Stimulated activated CD8-positive, alpha-beta memory T cell treated with anti-CD3 and anti-CD28 coated beads, Interleukin-15, amount 100 ng/mL, for 4 hours (primary cell): ENCODE measurements at places on chromosomes 1 and 21.

DNA sequence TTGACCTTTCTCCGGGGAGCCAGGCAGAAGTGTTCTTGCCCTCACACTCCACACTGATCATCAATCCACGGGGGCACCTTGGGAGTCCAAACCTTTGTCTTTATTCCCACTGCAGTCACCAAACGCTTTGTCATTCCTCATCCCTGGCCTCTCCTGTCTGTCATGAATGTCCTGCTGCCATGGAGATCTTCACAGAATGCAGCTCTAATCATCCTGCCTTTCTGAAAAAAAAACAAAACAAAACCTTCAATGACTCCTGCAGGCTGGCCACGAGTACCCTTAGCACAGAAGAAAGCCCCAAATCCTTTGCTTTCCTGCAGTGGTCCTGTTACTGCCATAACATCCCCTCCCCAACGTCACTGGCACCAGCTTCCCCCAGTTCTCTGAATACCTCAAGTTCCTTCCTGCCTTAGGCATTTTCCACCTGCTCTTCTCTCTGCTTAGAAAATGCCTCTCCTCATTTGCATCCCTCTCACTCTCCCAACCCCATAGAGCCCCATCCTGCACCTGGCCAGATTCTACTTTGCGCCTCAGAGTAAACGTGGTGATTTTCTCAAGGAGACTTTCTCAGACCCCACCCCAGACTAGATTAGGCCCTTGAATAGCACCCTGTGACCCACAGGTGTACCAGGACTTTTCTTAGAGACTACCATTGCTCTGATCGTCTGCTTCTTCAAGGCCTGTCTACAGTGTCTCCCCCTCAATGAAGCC, 131.2 kb downstream of the AK5 start:
- DNase-seq = no peak

DNA sequence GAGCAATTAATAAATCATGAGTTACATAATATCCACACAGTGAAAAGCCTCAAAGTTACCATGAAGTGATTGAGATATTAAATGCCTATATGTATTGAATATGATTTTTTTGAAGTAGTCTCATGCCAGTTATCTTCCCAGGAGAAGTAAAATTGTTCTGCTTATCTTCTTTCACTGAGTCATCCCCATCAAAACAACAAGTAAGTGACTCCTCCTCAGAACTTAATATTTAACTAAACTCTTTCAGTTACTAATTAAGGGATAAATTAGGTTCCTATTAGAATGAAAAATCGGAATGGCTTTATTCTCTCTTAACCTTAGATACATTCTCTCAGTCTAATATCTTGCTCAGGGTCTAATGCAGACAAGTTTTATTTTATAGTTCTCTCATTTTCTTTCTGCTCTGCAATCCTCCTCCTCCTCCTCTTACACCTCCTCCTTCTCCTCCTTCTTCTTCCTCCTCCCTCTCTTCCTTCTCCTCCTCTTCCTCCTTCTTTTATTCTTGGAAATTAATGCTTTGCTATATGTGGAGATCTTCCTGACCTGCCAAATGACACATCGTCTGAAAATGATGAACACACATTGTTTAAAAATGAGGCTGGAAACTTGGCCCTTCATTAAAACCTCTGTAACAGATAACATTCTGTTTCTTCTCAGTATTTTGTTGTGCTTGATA, 110.9 kb downstream of the RUNX1 start:
- no peak for DNase-seq

DNA sequence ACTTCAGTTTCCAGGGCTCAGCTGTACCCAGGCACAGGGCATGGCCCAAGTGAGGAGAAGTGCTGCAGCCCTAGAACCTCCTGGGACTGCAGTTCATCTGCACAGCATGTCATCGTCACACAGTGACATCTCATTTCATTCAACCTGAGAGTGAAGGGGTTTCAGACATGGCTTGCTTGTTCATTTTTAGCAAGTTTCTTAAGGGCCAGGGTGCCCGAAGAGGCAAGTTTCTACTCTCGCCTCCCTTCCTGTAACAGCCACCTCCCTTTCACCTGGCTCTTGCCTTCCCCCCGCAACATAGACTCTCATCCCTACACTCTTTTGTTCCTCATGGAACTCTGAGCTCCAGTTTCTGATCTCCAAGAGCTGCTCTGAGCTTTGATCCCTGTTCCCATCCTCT, 108.1 kb downstream of the C1orf21 start:
- DNase-seq = no peak

DNA sequence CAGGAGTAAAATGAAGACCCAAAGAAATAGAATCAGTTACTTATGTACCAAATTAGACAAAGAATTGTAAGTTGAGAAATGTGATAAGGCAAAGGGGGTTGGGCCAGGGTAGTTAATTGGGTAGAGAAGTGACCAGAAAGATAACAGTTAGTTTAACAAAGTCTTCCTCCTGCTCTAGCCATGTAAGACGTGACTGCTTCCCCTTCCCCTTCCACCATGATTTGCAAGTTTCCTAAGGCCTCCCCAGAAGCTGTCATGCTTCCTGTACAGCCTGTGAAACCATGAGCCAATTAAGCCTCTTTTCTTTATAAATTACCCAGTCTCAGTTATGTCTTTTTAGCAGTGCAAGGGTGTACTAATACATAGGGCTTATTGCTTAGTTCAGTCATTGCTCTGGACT, 142.0 kb upstream of the PDE4B start:
- DNase-seq = no peak

DNA sequence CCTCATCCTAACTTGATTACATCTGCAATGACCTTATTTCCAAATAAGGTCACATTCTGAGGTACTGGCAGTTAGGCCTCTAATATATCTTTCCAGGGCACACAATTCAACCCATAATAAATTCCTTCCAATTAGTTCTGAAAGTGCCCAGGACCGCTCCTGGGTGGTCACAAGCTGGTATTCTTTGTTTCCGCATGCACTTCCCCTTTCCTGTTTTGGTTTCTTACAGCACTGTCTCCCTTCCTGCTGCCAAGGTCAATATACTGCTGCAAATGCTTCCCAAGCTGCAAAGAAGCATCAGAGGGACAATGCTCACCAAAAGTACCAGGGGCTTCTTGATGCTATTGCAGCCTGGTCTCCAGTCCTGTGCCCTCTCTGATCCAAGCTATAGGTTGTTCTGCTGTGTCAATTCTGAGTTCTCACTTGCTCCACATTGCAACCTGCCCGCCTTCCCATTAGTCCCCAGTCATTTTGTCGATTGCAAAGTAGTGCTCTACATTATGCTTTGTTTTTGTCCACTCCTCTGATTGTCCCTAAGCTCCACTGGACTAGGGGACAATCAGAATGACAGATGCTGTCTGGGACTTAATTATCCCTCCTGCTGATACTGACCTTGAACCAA, 13.9 kb upstream of the XPR1 start:
- no peak for DNase-seq

DNA sequence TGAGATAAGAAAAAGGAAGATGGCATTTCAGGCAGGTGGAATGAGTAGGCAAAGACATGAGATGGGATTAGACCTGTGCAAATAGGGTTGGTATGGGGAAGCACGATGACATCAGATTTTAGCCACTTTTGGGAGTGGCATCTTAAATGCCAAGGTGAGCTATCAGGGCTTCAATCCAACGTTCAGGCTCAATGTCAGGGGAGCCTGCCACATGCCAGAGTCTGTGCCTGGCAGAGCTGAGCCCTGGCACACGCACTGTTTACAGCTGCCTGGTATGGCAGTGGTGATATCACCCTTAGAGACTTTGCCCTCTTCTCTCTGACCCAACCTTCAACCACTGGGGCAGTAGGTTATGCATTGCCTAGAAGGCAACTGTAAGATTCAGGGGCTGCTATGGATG, 1.1 kb upstream of the GUCA2B start:
- DNase-seq = no peak

- DNase-seq = no peak
Observed at GRCh38 chr1:7501084-7501491, 270.0 kb upstream of the VAMP3 start.

GRCh38 chr1:168324745-168325425, 44.2 kb downstream of the TBX19 start:
- DNase-seq = no peak

- no peak for DNase-seq
Observed at GRCh38 chr1:18009478-18009961, 98.1 kb upstream of the IGSF21 start.

- no peak for DNase-seq
Observed at GRCh38 chr1:234134878-234135277, 230.4 kb downstream of the SLC35F3 start.

DNA sequence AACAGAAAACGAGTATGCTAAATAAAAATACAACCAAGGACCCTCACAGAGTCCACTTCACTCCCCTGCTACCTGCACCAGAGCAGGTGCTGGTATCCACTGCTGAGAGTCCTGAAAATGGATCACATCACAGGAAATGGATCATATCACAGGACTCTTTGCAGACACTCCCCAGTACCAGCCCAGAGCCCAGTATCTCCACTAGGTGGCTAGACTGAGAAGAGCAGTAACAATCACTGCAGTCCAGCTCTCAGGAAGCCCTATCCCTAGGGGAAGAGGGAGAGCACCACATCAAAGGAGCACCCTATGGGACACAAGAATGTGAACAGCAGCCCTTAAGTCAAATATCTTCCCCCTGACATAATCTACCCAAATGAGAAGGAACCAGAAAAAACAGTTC, 28.0 kb downstream of the AGBL4 start:
- DNase-seq = no peak

- DNase-seq = no peak
Observed at GRCh38 chr1:212928323-212929291, 21.7 kb upstream of the VASH2 start.

GRCh38 chr1:15522551-15522950, 1.5 kb downstream of the CASP9 start:
- DNase-seq = no peak

GRCh38 chr1:161784968-161785367, 18.8 kb downstream of the ATF6 start:
- DNase-seq = no peak

GRCh38 chr1:183593356-183593755, 3.1 kb upstream of the NCF2 start:
- no peak for DNase-seq

GRCh38 chr1:147292012-147292411, 49.5 kb downstream of the CHD1L start:
- no peak for DNase-seq

GRCh38 chr1:20719261-20719660, 1.5 kb upstream of the KIF17 start:
- no peak for DNase-seq

- DNase-seq = no peak
Observed at GRCh38 chr1:109759513-109760334, 4.0 kb downstream of the EPS8L3 start.

DNA sequence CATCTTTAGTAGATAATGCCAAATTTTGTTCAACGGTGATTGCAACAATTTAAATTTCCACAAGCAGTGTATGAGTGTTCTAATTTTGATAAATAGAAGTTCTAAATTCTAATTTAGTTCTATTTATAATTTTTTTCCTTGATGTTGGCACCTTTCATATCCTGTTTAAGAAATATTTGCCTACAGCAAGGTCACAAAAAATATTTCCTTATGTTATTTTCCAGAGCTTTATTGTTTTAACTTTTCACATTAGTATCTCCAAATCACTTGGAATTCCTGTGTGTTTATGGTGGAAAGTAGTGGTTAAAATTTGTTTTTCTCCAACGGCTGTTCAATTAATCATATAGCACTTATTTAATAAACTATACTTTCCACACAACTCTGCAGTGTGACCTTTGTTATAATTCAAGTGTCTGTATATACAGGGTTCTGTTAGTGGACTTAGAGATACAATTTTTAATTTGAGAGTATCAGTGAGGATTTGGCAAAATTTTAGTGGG, 94.3 kb upstream of the CD55 start:
- DNase-seq = no peak

GRCh38 chr1:230102472-230102871, 35.4 kb downstream of the GALNT2 start:
- DNase-seq = no peak

GRCh38 chr1:15949453-15950245, 26.3 kb downstream of the ZBTB17 start:
- peak; percentile 90 for DNase-seq

GRCh38 chr1:26171084-26172072, at the start of gene ZNF593OS:
TSS of gene ZNF593OS (minus strand) at chr1:26171832. CDS start at chr1:26171661, 171 bp downstream.
- no peak for DNase-seq

- DNase-seq = no peak
Observed at GRCh38 chr1:160607672-160608032, 28.4 kb upstream of the CD84 start.

DNA sequence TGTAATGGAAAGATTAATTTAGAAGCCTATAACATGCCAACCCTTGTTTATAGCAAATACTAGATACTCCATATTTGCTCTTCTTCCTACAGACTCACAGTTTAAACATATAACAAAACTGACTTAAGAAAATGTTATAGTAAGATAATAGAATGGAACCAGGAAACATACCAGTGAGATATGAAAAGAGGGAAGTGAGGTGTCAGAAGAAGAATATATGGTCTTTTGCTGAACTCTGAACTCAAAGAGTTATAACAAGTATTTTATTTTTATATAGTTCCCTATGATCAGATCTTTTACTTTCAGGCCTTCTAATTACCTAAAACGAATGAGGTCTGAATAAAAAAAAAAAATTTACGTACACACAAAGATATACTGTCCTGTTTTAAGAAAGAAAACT, 20.9 kb downstream of the TMED5 start:
- DNase-seq = no peak

GRCh38 chr1:47575855-47576757, 138.3 kb downstream of the FOXD2 start:
- no peak for DNase-seq

DNA sequence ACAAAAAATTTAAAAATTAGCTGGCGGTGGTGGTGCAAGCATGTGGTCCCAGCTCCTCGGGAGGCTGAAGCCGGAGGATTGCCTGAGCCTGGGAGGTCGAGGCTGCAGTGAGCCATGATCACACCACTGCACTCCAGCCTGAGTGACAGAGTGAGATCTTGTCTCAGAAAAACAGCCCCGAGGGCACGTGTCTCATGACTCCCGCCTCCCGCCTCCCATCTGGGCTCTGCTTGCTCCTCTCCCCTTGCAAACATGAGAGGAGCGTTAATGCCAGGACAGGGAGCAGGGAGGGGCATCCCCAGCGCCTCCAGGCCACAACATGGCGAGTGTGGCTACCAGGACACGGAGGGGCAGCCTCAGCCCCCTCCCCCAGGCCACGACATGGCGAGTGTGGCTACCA, 28.3 kb downstream of the FAAP20 start:
- DNase-seq = no peak

DNA sequence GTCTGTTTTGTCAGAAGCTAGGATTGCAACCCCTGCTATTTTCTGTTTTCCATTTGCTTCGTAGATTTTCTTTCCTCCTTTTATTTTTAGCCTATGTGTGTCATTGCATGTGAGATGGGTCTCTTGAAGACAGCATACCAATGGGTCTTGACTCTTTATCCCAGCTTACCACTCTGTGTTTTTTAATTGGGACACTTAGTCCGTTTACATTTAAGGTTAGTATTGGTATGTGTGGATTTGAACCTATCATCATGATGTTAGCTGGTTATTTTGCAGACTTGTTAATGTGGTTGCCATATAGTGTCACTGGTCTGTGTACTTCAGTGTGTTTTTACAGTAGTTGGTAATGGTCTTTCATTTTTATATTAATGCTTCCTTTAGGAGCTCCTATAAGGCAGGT, 141.5 kb downstream of the DNAH14 start:
- no peak for DNase-seq

GRCh38 chr1:18945401-18945849, 11.1 kb downstream of the IFFO2 start:
- no peak for DNase-seq
